ENCODE measurements at places on chromosomes 16 and 17.

DNA sequence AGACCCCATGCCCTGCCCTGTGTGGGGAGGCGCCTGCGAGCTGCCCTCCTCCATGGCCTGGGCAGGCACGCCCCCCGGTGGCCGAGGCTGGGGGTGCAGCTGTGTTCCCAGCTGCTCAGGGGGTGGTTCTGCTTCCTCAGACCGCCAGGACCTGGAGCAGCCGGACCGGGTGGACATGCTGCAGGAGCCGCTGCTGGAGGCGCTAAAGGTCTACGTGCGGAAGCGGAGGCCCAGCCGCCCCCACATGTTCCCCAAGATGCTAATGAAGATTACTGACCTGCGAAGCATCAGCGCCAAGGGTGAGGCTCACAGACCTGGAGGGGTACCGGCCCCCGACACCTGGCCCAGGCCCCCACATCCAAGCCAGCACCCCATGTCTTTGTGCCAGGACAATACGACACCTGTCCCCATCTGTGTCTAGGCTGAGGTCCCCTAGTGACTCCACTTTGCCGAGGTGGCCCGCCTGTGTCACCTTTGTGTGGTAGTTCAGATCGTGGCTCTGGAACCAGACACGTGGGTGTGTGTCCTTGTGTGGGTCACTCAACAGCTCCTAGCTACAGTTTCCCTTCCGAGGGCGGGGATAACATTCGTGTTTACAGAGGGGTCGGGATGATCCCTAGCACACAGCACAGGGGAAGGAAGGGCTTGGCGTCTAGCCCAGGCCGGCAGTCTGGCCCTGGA is 9.3 kb downstream of the GJD3 start:
- DNase-seq, result no peak

DNA sequence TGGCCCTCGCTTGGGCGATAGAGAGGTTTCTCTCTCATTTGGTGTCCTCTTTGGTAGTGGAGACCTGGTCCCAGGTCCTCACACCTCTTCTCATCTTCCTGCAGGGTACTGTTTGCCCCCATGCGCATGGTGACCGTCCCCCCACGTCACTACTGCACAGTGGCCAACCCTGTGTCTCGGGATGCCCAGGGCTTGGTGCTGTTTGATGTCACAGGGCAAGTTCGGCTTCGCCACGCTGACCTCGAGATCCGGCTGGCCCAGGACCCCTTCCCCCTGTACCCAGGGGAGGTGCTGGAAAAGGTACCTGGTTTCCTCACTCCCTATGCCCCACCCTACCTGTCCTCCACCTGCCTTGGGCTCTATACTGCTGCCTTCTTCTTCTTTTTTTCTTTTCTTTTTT is 10.5 kb downstream of the MVP start:
- DNase-seq, result no peak

DNA sequence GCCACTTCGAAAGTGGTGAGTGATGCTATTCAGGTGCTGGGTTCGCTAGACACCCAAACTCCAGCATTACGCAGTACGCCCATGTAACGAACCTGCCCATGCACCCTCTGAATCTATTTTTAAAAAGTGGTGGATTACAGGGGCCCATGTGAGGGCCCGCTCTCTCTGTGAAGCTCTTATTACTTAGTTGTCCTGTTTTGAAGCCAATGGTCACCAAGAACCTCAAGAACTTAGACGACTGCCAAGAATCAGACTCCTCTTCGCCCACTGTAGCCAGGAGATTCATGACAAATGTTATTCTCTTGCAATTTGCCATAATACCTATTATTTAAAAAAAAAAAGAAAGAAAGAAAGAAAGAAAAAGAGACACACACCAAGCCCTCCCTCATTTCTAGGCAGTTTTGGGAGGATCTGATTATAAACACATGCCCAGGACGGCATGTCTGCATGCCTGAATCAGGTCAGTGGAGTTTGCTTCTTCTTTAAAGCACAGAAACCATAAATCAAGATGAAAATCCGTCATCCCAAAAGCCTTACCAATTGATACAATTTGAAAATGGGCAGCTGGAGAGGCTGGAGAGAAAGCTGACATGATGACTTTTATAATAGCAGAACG is 108.6 kb downstream of the IRX3 start:
- no peak for DNase-seq

DNA sequence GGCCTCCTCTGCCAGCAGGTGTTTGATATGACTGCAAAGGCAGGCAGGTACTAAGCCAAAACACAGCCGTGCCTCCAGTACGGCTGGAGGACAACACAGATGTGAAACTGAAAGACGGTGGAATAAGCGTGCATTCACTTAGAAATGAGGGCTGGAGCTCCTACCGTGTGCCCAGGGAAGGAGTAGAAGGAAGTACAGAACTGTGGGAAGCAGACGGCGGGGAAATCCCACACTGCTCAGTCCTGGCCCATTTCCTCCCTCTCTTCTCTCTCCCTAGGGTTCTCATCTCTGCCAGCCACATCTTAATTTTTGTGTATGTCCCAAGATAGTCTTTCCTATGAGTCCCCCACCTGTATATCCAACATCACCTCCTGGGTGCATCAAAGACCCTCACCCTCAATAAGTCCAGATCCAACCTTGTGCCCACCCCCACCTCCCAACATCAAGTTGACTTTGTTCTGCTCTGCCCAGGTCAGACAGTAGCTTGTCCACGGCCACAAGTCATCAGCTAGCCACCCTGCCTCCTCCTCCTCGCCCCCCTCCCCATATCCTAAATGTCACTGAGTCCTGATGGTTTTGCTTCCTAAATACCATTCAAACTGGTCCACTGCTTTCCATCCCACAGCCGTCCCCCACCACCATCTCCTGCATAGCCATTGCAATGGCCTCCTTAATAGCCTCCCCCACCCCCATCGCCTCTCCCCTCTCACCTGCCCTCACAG is 77.1 kb upstream of the RPL38 start:
- DNase-seq, result no peak

GRCh38 chr17:48107137-48108055 is at the start of gene SNX11:
SNX11 (plus strand) TSS chr17:48107766; CDS start chr17:48112044, 4,278 bp downstream.
- peak; percentile 61 for DNase-seq

DNA sequence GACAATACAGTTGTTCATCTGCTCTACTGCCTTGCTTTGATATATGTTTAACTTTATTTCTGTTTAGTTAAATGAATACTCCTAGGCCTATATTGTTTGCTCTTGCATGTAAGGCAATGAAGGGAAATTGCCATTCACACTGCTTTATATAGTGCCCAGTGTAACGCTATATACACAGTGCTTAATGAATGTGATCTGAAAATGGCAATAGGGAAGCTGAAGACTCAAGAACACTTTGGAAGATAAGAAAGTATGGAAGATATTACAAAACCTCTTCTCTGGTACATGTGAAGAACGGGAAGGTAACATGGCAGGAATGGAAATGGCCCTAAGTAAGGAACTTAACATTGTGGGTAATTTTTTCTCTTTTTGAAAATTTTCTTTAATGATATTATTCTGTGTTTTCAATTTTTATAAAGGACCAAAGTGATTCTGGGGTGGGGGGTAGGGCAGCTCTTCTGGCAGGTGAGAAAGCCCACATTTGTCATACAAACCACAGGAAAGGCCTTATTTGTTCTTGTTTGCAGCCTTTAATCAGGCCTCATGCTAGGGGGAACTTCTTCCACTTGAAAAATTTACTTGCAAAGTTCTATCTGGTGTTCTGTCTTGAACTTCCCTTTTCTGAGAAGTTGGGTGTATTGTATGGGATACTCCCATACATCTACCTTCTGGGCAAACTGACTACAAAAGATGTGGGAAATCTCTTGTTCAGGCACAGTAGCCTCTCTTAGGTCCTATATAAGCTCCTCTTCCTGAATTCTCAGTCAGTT is 100.8 kb upstream of the CORO6 start:
- no peak for DNase-seq

GRCh38 chr16:81569361-81570034 is 124.9 kb downstream of the CMIP start:
- DNase-seq, result no peak

DNA sequence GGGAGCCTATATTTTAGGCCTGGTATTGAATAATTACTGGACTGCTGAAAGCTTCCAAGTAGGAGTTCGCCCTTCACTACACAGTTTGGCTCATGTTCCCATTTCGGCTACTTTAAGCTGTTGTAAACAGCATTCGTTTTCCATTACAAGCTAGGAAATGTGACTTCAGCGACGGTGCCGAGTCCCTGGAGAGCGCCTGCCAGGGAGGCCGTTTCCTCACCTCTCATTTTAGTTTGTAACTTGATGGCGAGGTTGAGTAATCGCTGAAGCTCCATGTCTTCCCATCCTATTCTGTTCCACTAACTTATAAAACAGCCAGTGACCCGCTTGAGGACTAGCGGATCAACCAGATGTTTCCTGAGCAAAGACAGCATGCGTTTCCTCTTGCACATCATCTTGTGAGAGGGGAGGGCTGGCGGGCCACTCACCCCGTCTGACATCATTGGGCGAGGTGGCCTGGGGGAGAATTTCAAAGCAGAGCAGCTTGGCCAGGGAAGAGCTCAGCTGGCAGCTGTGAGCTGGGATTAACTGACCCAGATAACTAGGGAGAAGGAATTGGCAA is 32.9 kb downstream of the PCTP start:
- DNase-seq, result no peak

DNA sequence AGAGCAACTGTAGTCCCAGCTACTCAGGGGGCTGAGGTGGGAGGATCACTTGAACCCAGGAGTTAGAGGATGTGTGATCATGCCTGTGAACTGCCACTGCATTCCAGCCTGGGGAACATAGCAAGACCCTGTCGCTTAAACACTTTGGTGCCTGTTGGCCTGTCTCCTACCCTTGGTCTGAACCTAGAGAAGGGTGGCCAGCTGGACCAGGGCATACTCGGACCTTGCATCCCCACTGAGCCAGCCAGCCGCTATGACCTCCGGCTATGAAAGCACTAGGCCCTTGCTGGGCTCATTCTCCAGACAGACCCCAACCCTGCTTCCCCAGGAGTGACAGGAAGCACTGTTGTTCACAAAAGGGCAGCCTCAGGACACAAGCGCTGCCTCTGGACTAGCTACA is 4.6 kb downstream of the IFT20 start:
- DNase-seq, result no peak

DNA sequence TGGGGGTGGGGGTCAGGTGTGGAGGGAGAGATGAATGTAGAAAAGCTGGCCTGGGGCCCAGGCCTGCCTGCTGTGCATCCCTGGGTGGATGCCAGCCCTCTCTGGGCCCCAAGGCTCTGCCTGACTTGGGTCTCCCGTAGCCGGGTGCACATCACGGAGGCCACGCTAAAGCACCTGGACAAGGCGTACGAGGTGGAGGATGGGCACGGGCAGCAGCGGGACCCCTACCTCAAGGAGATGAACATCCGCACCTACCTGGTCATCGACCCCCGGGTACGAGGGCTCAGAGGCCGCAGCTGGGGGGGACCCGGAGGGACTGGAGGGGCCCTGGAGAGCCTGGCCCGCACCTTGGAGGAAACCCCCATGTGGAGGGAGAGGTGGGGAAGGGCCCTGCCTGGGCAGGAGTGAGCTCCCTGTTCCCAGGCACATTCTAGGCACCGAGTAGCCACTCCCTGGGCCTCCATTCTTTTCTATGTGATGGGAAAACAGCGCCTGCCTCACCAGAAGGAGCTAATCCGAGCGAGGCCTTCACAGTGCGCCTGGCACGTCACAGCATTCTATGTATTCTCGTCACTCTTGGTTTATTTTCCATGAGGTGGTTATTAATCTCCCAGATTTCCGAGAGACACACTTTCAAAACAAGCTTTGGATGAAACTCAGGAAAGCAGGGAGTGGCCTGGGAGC is 34.7 kb downstream of the ADCY7 start:
- DNase-seq, result no peak

DNA sequence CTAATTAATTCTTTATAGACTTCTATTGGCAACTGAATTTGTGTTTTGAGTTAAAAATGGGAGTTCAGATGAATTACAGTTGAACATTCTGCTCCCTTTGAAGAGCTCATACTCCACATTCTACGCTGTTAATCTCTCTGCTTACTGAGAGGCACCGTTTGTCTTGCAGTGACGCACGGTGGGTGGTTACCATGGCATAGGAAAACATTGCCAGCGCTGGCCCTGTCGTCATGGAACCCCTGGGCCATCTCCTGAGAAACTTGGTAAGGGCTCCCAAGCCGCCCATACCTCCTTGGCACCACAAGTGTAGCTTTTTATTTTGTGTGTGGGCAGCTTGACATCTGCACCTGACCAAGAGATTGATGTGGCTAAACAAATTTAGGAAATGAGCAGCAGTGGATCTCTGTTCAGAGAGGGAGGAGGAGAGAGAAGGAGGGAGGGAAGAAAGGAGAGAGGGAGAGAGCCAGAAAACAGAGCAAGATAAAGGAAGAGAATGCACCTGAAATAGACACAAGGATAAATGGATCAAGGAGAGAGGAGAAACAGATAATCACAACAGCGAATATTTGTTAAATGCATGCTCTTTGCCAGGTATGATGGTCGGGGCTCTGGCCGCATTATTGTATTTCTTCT is 398.5 kb downstream of the HAPSTR1 start:
- no peak for DNase-seq

DNA sequence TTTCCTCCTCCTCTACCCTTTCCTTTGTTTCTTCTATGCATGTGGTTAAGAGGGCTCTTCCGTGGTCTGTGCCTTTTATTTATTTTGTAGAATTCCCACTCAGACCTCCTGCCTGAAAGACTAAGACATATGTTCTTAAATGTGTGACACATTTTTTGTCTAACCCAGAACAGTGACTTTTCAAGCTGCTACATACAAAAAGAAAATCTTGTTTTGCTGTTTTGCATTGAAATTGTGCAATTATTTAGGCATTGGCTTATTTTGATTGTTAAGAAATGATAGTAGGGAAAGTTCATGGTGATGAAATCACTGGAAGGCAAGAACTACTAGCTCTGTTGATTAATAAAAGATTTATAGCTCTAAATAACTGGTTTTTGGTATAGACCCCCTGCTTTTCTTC is 76.8 kb downstream of the TUBD1 start:
- DNase-seq, result no peak

DNA sequence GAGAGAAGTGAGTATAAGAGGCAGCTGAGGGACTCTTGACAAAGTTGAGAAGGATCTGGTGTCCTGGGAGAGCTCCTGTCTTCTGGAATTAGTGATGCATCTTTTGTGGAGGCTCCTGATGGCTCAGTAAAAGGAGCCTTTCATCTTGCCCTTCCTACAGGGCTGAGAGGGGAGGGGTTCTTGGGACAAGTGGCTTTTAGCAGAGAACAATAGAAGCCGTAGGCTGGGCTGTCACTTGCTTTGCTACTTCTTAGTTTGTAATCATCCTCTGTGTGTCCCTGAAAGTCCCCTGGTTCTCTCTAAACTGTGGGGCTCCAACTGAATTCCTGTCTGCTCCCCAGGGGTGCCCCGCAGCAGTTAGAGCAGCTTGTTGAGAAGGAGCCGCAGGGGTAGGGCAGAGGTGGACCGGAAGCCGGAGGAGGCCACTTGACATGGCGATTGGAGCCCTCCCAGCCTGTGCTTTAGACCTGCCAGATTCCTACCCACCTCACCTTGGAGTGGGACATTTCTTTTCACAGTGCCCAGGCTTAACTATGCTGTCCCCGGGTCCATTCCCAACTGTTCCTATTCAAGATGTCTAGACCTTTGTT is 85.1 kb downstream of the PRKCA start:
- no peak for DNase-seq

GRCh38 chr17:73826872-73827228 is 182.6 kb upstream of the SDK2 start:
- no peak for DNase-seq
